NCI-H748 treated with DMSO at 0.1 percent for 48 hours (cell line): ENCODE measurements at places on chromosomes 7 and 10.

GRCh38 chr10:127441350-127442219 is 107.5 kb upstream of the NPS start:
- DNase-seq = no peak

- no peak for DNase-seq
Measured at GRCh38 chr7:110105840-110106239, 985.1 kb upstream of the LRRN3 start.

DNA sequence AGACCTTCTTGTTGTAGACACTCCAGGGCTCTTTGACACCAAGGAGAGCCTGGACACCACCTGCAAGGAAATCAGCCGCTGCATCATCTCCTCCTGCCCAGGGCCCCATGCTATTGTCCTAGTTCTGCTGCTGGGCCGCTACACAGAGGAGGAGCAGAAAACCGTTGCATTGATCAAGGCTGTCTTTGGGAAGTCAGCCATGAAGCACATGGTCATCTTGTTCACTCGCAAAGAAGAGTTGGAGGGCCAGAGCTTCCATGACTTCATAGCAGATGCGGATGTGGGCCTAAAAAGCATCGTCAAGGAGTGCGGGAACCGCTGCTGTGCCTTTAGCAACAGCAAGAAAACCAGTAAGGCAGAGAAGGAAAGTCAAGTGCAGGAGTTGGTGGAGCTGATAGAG is 5.5 kb downstream of the GIMAP7 start:
- no peak for DNase-seq

DNA sequence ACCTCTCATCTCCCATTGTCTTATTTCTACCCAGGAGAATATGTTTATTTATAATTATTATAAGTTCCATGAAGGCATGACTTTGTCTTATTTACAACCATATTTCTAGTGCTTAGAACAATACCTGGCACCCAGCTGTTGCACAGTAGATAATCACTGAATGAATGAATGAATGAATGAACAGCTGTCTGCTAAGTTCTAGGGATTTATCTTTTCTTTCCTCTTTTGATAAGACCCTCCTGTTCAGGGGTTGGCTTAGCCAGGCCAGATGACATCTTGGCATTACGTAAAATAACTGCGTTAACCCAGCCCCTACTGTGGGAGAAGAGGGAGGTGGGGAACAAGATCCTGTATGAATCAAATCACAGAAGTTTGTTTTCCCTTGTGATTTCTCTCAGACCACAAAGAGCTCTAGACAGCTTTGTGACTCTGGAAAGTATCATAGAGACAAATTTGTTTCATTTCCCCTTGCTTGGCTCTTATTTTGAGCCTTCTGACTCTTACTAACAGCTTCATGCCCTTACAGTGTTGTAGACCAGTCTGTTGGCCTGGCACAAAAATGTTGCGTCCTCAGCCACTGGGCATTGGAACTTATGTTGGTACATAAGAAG is 8.4 kb downstream of the ZNF862 start:
- no peak for DNase-seq

DNA sequence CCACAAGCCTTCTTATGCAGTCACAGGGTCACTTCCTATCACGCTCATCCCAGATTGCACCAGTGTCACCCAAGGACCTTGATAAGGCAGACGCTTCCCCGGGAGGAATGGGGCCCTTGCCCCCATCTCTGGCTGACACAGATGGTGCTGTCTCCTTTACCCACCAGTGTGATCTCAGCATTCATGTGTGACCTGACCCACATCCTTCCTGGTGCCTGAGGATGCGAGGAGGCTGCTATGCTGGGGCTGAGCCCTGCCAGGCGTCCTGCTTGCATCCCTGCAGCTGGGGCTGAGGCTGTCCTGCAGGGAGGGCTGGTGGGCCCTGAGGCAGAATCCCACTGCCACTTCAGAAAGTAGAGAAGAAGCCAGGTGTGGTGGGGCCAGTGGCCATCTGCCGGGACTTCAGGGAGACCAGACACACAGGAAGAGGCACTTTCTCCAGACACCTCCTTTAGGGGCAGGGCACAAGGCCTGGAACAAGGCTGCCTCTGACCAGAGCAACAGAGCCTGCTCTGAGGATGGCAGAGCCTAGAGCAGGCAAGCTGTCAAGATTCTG is 35.3 kb downstream of the RASGEF1A start:
- DNase-seq = no peak

DNA sequence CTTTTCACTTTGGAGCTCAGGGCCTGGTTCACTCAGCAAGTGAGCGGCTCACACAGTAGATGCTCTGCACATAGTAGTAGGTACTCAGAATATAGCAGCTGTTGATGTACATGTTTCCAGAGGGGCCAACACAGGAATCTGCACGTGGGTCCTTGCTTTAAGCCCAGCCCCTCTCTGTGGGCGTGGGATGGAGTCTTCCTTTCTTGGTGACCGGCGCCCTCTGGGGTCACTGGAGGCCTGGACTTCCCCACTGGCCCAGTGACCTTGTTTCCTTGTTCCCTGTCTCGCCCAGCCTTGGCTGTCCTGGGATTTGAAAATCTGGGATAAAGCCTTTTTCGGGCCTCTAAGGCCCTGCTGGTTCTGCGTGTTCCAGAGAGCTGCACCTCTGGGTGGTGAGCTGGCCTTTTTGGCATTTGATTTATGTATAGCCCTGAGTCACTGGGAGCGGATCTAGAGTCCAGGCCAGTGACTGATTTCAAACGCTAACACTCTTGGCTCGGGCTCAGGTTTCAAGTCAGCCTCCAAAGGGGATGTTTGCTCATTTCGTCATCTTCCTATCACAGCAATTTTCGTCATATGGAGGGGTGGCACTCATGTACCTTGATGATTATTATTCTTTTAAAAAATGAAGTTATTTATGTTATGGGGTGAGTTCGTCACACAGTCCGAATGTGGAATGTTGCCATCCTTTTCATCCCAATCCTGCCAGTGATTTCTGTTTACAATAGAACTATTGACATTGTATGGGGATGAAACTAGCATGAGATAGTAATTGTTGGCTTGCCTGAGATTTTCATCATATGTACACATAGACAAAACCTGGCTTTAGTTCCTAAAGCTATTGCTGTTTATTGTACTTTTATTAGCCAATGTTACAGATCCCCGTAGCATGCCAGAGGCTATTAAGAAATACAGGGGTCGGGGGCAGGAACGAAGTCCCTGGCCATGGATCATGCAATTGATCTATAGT is 65.5 kb downstream of the CUX1 start:
- DNase-seq = peak; percentile 70

GRCh38 chr10:97762056-97762455 is 9.7 kb downstream of the SFRP5 start:
- no peak for DNase-seq

DNA sequence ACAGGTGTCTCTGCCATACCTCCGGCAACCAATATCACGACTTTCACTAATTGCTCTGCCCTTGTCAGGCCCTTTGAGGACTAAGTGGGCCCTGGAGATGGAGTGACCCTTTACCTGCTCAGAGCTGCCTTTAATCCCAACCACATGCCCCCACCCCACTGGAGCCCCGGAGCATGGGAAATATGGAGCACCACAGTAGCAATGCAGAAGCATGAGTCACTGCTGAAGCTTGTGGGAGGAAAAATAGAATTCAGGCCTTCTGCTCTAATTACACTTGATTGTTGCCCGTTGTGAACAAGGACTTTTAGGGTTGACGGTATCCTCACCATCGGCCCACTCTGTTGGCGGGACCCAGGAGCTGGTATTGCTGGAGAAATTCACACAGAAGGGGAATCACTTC is 52.5 kb upstream of the FRMD4A start:
- no peak for DNase-seq

DNA sequence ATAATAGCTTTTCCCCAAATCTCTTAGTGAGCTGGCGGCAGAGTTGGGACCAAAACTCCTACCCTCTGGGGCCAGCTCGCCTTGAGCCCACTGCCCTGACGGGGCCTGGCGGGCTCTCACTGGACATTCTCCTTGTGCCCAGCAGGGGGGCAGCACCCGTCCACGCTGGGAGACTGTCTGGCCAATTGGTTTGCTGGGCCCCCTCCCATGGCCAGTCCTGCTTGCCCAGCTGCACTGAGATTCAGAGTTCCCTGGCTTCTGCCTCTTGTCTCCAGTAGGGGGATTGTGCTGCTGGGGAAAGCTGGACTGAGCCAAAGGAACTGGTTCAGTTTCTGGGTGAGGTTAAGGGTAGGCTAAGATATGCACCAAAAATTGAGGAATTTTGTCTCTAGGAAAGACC is 59.8 kb downstream of the RAMP3 start:
- DNase-seq = no peak

- no peak for DNase-seq
Measured at GRCh38 chr10:75542906-75543305, 111.5 kb downstream of the LRMDA start.

- no peak for DNase-seq
Measured at GRCh38 chr10:4120096-4120853, 335.3 kb upstream of the KLF6 start.

DNA sequence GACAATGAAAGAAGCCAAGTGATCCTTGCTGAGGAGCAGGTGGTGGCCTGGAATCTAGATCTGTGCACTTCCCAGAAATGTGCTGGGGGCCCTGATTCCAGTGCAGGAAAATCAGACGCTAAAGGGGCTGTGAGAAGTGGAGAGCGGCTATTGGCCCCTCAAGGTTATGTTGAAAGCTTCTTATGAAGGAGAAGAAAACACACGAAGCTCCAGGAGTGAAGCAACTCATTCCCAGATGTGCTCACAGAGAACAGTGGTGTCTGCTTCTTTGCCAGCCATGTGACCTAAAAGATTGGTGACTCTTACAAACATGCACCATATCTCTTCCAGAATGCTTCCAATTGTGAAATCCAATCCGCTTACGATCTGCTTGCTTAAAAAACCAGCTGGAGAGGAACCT is 679.3 kb upstream of the IGFBP3 start:
- DNase-seq = no peak

DNA sequence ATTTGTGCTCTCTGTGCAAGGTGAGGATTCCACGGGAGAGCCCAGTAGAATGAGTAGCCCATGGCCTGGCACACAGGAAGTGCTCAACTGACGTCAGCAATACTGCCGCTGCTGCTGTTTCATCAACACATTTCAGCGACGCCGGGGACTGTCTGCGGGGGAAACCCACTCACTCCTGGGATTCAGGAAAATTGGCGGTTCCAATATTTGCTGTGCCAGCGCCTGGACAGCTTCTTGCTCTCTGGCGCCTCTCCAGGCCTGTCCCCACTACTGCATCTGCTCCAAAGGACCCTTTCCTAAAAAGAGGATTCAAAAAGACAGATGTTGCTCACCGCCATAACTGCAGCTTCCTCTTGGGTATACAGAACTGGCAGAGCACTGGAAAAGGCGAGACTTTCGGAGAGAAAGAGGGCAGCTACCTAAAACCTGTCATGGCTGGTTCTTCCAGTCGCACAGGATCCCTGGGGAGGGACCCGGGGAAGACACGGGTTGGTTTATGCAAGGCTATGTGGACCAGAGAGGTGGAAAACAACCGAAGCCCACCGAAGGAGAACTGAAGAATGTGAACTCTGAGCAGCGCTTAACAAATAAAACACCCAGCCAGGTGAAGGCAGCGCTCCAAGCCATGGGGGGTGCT is 39.7 kb upstream of the ENO4 start:
- peak; percentile 49 for DNase-seq

GRCh38 chr7:155551785-155552611 is 5.6 kb upstream of the CNPY1 start:
- no peak for DNase-seq

GRCh38 chr10:70197235-70197945 is 27.1 kb upstream of the SAR1A start:
- no peak for DNase-seq

DNA sequence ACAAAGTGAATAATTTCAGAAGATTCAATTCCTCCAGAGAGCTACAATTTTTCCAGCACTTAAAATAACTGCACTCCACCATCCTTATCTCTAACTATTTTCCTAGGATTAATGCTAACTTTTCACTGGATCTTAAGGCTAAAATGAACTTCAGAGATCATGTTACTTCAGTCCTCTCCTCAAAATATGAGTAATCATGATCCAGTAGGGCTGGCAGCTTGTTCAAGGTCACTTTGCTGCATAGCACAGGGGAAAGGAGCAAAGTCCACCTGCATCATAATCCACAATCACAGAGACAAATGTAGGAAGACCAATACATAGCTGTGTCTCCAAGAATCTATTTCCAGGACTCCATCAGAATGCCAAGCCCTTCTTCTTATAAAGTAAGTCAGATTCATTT is 150.3 kb downstream of the LRRTM3 start:
- DNase-seq = no peak

GRCh38 chr7:26709210-26709990 is 155.0 kb downstream of the SKAP2 start:
- no peak for DNase-seq

DNA sequence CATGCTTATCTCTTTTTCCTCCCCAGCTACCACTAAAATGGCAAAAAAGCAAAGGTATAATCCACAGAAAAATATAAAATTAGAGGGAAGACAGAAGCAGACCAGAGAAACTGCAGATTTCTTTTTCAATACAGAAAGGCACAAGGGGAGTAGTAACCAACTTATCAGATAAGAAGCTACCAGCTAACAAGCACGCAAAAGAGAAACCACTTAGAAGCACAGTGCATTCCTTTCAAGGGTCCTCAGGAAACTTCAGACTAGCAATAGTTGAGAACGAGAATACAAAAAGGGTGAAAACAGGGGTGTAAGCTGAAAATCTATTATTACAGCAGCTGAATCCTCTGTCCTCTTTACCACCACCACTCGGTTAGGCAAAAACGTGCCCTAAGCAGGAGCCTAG is 9.9 kb upstream of the OR2A5 start:
- no peak for DNase-seq

DNA sequence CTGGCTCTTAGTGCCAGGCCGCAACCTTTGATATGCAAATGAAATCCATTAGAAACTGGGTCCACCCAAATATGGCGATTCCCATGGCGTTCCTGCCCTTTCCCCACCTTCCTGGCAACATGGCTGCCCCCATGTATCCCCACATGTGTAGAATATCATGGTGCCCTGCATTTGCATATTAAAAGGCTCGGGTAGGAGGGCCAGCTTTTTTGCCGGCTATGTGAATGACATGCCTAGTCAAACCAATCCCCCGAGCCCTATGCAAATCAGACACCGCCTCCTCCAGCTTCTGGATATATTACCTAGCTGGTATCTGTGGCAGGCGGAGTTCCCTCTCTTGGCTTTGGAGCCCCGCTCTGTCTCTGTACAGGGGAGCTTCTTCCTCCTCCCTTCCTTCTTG is 18.3 kb downstream of the MMS19 start:
- no peak for DNase-seq

GRCh38 chr7:118194571-118194970 is 10.6 kb downstream of the LSM8 start:
- DNase-seq = no peak

DNA sequence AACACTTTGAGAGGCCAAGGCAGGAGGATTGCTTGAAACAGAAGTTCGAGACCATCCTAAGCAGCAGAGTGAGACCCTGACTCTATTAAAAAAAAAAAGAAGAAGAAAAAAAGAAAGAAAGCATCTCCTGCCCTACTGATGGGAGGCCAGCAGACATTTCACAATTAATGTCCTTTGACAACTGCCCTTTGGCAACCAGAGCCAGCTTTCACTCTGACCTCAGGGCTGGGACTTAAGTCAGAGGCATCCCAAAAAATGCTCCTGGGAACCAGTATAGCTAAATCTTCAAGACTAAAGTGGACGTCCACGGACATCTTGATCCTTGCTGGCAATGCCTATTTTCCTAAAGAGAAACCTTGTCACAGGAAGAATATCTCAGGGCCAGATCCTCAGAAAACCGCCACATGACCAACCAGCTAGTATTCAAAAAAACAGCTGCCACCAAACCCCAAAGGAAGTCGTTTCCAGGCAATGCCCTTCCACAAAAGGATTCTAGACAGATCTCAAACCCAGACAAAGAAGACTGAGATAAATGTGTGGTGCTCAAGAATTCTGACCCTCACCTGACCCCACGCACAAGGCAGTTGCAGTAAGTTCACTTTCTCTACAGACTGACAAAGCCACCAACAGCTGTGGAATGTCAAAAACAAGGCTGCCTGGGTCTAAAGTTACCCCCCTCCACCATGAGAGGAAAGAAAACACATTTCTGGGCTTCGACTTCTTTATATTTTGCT is 18.4 kb downstream of the GFRA1 start:
- DNase-seq = no peak
